Activated CD4-positive, alpha-beta T cell treated with anti-CD3 and anti-CD28 coated beads for 36 hours (primary cell): ENCODE measurements at places on chromosomes 3 and 15.

DNA sequence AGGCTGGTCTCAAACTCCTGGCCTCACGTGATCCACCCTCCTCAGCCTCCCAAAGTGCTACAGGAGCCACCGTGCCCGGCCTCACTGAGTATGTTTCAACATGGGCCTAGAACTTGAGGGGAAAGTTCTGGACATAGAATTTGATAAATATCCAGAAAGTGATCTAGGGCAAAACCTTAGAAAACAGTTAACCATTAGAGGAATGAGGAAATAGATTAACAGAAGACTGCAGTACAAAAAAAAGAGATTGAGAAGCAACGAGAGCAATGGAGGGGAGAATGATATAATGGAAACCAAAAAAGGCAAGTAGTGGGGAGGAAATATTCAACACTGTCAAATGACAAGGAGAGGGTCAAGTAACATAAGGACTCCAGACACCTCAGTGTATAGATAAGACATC lies 191.5 kb downstream of the PLCH1 start:
- H3K36me3 ChIP-seq, result no peaks in the 10 kb centered on the region
- H3K4me3 ChIP-seq, result no peak overlapping the region
- no peaks in the 10 kb centered on the region for H3K27me3 ChIP-seq
- no peak overlapping the region for H3K27ac ChIP-seq
- DNase-seq, result no peak

DNA sequence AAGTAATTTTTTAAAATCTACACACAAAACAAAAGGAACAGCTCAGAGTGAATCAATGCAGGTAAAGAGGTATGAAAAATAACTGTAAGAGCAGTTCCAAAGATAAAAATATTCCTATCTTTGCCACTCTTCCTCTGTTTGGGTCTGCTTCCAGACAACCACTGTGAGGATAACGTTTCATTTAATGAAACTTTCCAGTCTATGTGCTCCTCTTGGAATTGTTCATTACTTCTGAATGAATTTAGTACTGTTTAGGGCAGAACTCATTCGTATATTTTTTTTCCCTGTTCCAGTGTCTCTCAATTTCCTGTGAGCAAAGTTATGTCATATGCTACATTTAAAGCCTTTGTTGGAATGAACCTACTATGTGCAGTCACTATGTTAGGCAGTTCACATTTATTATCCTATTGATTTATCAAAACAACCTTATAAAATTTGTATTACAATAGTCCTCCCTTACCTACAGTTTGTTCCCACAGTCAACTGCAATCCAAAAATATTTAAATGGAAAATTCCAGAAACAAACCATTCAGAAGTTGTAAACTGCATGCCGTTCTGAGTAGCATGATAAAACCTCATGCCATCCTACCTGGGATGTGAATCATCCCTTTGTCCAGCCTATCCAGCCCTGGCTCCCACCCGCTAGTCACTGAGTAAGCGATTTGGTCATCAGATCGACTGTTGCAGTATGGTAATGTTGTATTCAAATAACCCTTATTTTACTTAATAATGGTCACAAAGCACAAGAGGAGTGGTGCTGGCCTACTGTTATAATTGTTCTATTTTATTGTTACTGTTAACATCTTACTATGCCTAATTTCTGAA lies 98.1 kb downstream of the TMCC1 start:
- no peak overlapping the region for H3K27ac ChIP-seq
- no peaks in the 10 kb centered on the region for H3K36me3 ChIP-seq
- no peaks in the 10 kb centered on the region for H3K27me3 ChIP-seq
- DNase-seq, result no peak
- no peak overlapping the region for H3K4me3 ChIP-seq

- no peak for DNase-seq
- H3K4me1 ChIP-seq, result peaks cover 12% of the 10 kb centered on the region
- H3K36me3 ChIP-seq, result peaks cover 13% of the 10 kb centered on the region
- H3K4me3 ChIP-seq, result no peak overlapping the region
- peak overlapping the region; percentile 7 for H3K27ac ChIP-seq
Observed at GRCh38 chr15:82139823-82140268, 94.0 kb upstream of the MEX3B start.

DNA sequence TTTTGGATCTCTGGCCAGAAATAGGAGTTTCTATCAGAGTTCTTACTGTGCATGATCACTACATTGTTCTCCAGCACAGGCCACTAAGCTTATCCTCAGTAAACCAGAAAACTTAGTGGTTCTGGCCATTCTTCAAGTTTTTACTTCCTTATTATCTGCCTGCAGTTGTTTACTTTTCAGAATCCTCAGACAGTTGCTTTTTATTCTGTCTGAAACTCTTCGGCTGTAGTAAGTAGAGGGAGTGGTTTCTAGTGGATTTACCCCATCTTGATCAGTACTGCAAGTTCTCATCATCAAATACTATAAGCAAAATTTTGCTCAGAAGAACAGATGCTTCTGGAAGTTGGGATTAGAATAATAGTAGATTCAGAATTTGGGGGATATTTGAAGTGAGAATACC lies 193.0 kb upstream of the RARB start:
- DNase-seq, result no peak
- H3K27me3 ChIP-seq, result no peaks in the 10 kb centered on the region
- H3K4me1 ChIP-seq, result no peaks in the 10 kb centered on the region
- H3K36me3 ChIP-seq, result no peaks in the 10 kb centered on the region
- no peak overlapping the region for H3K4me3 ChIP-seq
- no peak overlapping the region for H3K27ac ChIP-seq

DNA sequence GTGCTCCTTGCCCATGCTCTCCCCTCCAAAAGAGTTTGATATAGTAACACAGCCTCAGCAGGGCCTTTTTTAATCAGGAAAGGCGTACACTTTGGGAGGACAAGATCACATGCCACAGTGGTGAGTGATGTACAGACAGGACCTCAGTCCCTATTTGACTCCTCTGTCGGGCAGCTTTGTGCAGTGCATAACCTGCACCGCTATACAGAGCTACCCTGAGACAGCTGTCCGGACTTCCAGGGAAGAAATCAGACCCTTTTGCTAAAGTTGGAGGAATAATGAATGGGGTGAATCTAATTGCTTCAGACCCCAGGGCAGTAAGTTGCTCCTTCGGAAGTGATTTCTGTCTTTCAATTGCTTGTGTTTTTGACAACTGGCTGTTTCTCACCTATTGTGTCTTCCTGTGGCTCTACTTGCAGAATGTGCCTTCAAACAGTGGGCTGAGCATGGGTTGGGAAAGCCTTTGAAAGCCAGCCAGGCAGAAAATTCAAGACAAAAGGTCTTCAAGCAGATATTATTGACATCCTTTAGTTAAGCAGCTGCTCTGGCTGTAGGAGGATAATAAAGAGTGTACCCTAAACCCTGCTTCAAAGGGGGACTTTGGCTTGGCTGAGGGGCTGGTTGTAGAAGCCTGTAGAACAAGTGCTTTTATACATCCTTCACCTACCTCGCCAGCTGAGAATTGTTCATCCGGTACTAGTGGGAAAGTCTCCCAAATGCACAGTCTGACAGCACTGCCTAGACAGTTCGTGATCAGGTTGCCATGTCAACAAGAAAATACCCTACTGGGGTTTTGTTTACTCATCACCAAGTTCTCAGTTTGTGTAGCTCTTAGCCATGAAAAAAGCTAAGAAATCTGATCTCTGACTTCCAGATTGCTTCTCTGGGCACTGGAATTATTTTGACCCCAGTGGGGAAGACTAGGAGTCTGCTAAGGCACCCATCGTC lies 35.1 kb downstream of the SNTN start:
- H3K4me1 ChIP-seq, result no peaks in the 10 kb centered on the region
- H3K4me3 ChIP-seq, result no peak overlapping the region
- no peaks in the 10 kb centered on the region for H3K36me3 ChIP-seq
- DNase-seq, result no peak
- no peak overlapping the region for H3K27ac ChIP-seq
- no peaks in the 10 kb centered on the region for H3K27me3 ChIP-seq

DNA sequence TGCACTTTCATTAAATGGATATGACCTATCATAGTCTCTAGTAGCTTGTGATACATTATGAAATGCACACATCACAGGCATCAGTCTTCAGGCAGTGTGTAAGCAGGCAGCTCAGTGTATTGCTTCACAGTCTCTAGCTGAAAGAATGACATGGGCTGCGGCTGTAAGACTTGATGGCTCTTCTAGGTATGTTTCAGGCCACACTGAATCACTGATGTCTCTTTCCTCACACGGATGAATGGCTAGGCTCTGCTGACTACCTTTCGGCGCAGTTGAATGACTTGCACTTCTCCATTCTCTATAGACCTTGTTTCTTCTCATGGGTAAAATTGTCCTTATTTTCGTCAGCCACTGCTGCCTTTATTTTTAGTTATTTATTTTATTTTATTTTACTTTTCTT lies 15.4 kb downstream of the APH1B start:
- H3K4me3 ChIP-seq, result no peak overlapping the region
- H3K27me3 ChIP-seq, result no peaks in the 10 kb centered on the region
- DNase-seq, result no peak
- peaks cover 2% of the 10 kb centered on the region for H3K36me3 ChIP-seq
- peaks cover 7% of the 10 kb centered on the region for H3K4me1 ChIP-seq

- H3K27me3 ChIP-seq, result no peaks in the 10 kb centered on the region
- H3K4me3 ChIP-seq, result no peak overlapping the region
- H3K36me3 ChIP-seq, result no peaks in the 10 kb centered on the region
- H3K27ac ChIP-seq, result no peak overlapping the region
Observed at GRCh38 chr15:60667925-60668324, 189.0 kb upstream of the ICE2 start.
